ENCODE measurements at places on chromosomes 4 and X.

DNA sequence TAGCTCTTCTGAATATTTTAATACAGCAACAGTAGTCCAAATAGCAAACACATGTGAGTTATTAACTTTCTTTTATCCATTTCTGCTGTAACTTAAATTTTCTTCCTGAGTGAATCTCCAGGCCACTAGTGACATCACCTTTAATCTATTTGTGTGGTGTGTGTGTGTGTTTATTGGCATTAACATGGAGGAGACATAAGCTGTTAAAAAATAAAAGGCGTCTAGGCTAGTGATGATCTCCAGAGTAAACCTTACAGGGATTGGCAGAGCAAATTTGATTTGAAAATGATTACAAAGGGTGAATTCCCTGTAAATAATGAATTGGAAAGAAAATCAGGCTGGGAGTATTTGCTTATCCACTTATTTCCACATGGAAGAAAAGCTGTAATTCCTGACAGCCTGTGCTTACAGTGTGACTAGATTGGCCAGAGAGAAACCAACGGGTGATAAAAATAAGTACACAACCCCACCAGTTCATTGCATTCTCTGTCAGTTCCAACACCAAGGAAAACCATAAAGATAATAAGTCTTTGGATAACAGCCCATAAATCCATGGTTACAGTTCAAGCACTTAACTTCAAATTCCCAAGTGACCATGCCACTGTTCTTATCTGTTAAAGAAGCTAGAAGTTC lies 186.1 kb downstream of the ENOX2 start:
- peak; percentile 19 for DNase-seq

DNA sequence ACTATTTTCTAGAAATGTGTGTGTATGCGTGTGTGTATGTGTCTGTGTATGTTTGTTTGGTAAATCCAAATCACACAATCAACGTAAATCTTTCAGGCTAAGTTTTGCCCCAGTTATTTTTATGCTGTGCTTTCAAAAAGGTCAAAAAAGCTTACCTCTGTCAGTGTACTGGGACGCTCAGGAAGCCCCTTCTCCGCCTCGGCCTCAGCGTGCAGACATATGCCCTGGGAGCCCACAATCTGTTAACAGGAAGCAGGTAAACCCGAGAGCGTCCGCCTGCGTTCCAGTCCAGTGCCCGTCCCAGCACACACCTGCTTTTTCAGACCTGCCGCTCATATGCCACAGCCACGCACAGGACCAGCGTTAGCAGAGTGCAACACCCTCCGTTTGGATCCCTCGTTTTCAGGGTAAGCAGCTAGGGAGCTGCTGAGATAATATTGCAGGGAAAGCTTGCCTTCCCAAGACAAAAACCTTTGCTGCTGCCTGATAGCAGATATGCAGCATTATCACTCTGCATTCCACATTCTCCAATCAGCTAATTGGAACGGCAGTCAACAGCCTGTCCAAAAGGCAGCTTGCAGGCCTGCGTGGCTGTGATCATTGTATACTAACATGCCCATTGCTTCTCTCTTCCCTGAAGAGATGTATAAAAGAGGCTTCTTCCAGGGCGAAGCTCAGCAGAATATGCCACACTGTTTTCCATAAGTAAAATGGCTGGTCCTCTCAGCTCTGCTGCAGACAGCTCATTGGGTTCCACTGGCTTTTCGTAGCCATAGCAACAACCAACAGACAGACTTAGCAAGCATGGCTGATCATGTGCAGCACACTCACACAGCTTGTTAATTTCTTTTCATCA lies at the start of gene SORBS2:
TSS of gene SORBS2 (minus strand) at position 686 of the 856 bp plus-strand sequence. CDS start 121,623 bp downstream, outside the sequence.
- peak; percentile 14 for DNase-seq

DNA sequence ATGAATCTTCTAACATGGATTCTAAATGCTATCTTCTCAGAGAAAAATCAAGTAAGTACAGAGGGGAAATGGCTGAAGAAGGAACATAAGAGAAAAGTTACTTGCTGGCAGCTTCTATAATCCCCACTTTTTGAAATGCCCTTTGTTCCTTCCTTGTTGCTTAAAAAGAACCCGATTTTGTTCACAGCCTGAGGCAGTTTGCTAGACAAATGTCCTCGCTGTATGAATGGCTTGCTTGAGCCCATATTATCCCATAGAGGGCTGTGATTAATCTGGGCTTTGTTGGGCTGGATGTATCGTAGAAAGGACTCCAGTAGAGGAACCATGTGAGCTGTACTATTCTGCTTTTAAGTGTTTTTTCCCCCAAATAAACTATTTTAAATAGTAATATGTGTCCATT lies 134.3 kb upstream of the FGF13 start:
- DNase-seq = no peak

DNA sequence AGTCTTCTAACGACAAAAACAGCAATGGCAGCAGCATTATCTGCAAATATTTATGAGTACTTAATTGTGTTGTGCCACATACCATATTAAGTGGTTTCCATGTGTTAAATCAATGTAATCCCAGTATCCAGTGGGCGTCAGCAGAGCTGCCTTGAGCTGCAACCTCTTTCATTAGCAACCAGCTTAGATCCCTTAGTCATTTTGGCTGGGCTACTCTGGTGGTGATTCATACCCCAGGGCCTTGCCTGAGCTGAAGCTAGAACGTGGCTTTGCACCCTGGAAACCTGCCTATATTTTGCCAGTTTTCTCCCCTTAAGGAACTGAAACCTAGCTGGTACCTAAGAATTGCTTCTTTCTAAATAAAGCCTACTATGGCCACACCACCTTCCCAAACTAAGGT lies 474.3 kb upstream of the FTHL17 start:
- no peak for DNase-seq

GRCh38 chr4:121998024-121998423 lies 46.2 kb upstream of the TRPC3 start:
- no peak for DNase-seq

DNA sequence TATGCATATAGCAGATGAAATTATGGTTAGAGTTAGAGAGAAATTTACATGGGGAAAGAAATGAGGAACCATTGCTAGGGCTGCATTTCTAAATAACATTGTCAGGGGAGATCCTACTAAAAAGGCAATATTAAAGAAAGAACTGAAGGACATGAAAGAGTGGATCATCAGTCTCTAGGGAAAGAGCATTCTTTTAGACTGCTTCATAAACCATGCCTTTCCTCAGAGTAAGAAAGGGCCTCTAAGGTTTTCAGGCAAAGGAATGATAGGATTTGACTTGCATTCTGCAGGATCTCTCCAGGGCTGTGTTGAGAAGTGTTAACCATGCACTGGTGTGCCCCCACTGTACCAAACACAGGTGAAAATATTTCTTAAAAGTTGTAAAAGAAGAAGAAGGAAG lies 385.4 kb upstream of the MAD2L1 start:
- no peak for DNase-seq

GRCh38 chr4:181504924-181505323 lies 738.3 kb upstream of the TENM3 start:
- DNase-seq = peak; percentile 61

DNA sequence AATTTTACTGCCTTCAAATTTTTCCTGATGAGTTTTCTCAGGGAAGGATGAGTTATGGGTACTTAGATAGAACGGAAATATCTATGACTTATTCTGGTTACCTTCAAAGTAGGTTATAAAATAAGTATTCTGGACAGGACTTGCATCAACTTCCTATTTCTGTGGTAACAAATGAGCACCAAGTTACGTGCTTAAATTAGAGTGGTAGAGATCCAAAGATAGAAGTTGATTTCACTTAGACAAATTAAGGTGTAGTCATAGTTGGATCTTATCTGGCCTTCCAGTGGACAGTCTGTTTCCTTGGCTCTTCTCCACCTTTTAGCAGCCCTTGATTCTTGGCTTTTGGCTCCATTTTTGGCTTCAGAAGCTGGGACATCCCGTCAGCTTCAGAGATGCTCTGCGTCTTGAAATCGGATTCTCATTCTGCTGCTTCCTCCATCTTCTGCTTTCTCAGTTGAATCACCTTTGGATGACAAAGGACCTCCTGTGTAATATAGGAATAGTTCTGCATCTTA lies 109.9 kb downstream of the ZNF518B start:
- DNase-seq = no peak

DNA sequence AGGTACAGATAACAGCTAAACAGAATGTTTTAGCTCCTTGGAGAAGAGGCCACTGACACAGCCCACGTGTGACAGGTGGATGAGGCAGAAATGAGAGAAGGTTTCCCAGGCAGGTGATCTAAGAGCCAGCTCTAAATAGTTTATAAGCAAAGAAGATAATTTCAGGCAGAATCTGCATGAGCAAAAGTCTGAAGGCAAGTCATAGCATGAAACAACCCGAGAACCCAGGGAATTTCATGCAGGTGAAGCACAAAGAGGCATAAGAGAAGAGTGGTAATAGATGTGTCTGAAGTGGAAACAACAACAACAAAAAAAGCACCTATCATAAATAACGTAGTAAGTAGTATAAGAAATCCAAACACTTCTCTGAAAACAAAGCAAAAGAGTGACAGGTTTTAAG lies 275.8 kb upstream of the CPEB2 start:
- no peak for DNase-seq

DNA sequence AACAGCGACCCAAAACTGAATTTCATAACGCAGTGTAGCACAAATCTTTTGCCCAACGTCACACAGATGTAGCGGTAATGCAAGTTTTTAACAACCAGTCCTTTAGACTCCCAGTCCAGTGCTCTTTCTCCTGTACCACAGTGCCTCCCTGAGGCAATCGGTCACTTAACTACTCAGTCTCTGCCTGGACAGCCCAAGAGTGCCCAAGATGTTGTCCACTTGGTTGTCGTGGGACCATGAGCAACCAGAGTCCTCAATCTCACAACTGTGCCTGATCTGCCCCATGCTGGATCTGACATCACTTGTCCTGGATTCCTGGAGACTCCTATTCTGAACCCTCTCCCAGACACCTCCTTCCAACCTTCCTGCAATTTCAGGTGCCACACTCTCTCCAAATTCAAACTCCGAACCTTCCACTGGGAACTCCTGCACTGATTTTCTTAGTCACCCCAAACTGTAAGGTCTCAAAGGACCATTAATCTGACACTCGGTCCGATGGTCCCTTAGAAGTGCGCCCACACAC lies 702 bp downstream of the MMGT1 start:
- DNase-seq = no peak

DNA sequence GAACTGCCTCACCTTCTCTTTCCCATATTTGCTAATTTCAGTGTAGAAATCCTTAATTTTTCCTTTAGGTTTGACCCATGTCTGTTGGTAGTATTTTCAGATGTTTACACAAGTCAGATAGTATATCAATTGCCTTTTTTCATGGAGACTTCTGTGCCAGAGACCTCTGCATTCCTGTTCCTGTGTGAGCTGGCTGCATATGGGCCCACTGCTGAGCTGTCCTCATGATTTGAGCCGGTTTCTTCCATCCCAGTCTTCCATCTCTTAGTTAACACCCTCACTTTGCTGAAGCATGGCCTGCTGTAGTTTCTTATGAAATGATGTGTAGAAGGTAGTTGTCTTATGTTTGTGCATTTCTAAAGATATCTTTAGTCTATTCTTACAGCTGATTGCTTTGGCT lies 40.0 kb downstream of the CDS1 start:
- no peak for DNase-seq

DNA sequence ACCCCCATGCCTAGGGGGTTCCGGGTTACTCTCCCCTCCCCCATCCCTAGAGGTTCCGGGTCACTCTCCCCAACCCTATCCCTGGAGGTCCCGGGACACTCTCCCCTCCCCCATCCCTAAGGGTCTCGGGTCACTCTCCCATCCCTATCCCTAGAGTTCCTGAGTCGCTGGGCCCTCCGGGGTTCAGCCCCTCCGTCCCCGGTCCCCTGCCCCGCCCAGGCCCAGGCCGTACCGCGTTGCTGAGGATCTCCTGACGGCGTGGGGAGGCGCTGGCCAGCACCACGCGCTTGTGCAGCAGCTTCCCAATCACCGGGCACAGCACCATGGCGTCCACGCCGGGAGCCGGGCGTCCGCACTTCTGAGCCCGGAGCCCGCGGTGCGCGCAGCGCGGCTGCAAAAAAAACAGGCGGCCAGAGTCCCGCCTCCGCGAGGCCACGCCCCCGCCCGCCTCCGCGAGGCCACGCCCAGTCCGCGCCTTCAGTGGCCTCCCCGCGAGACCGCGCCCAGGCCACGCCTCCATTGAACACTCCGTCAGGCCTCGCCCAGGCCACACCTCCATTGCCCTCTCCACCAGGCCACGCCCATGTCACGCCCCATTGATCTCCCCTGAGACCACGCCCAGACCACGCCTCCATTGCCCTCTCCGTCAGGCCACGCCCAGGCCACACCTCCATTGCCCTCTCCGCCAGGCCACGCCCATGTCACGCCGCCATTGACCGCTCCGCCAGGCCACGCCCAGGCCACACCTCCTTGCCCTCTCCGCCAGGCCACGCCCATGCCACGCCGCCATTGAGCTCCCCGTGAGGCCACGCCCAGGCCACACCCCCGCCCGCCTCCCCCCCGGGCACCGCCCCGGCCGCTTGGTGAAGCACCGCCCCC lies at the start of gene ASMTL:
TSS of gene ASMTL (minus strand) at position 394 of the 879 bp plus-strand sequence. CDS start at position 325, 69 bp downstream.
- DNase-seq = no peak

DNA sequence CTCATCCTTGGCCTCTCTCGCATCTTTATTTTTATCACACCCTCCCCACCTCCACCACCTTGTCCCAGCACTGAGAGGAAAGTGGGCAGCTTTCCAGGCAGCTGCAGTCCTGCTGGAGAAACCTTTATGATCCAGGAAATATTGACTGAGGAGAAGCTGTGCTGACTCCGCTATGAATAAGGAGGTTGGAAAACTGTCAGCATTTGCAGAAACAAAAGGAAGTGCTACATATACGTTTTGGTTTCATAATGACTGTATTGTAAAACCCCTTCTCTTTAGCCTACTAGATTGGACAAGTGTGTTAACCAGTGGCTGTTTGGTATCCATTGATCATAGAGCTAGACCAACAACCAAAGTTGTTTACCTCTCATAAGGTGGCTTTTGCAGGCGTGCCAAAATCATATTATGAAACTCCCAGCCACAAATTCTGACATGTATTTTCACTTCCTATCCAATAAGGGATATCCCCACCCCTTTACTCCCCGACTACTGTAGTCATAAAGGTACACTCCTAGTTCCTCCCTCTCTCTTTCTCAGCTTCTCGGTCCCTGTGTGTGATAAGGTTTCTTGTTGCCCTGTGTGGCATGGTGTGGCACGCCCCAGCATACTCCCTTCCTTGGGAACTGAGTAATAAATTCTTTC lies 88.4 kb downstream of the GPR143 start:
- no peak for DNase-seq

DNA sequence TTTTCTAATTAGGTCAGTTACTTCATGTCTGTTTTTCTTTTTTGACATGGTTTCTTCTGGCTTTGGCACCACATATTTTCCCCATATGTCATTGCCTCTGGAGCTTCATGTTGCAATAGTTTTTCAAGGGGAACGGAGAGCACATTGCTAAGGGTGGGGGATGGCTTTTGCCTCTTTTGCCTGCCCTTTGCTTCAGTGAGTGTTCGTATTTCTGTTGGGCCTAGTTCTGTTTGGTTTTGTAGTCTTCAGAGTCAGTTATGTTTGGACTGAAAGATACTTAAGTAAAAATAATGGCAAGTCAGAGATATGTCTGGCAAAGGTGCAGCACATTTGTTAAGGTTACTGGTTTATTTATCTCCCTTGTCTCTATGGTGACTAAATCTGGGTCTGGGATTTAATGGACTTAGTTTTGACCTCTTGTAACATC lies 29.1 kb downstream of the FHL1 start:
- DNase-seq = no peak

GRCh38 chr4:37737466-37737865 lies 51.3 kb upstream of the RELL1 start:
- DNase-seq = no peak

All from NCI-H1930 (cell line).